T1000 (cell line): ENCODE measurements at places on chromosomes 5 and 9.

GRCh38 chr9:105191508-105192121 is 52.8 kb upstream of the SLC44A1 start:
- DNase-seq, result no peak

- DNase-seq, result no peak
Measured at GRCh38 chr9:97900103-97900737, 22.1 kb downstream of the TRMO start.

GRCh38 chr5:127586811-127587210 is 62.1 kb upstream of the CTXN3 start:
- DNase-seq, result no peak

DNA sequence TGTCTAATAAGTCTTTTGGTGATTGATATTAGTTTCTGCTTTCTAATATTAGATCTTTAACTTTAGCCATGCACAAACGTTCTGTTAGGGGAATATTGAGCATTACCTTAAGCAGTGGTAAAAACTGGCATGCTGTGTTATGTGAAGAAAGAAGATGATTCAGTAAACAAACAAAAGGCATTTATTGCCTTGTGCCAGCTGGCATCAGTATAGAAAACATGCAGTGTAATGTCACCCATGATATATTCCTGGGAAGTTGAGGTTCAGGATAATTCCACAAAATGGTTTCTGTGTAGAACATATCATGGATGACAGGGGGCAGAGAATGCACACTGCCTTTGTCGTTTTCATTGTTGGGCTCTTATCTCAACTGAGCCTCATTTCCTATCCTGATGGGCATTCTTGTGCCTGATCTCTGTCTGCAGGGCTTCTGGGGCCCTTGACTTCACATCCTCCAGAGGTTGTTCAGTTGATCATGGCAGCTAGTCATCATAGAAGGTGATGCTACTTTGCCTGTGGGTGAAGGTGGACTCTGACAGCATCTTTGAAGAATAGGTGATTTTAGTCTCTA is 24.2 kb downstream of the LRRTM2 start:
- DNase-seq, result no peak

DNA sequence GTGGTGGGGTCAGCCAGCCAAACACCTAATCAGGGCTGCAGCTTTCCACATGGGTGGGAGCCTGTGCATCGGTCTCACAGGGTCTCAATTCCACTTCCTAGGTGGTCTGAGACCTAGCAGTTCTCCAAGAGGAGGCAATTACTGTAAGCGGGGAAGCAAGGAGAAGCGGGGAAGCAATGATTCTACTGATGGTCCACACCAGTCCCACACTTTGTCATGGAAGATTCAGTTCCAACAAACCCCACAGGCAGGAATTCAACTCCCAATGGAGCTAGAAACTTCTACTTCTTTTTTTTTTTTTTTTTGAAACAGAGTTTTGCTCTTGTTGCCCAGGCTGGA is 158.7 kb upstream of the RAI14 start:
- no peak for DNase-seq
